Hepatic stellate cell (primary cell): ENCODE measurements at places on chromosomes 12 and 14.
A peak's percentile ranks its signal among the peaks of the same experiment; 100 is the strongest.

- no peak for DNase-seq
Observed at GRCh38 chr12:14322403-14322802, 43.1 kb upstream of the ATF7IP start.

DNA sequence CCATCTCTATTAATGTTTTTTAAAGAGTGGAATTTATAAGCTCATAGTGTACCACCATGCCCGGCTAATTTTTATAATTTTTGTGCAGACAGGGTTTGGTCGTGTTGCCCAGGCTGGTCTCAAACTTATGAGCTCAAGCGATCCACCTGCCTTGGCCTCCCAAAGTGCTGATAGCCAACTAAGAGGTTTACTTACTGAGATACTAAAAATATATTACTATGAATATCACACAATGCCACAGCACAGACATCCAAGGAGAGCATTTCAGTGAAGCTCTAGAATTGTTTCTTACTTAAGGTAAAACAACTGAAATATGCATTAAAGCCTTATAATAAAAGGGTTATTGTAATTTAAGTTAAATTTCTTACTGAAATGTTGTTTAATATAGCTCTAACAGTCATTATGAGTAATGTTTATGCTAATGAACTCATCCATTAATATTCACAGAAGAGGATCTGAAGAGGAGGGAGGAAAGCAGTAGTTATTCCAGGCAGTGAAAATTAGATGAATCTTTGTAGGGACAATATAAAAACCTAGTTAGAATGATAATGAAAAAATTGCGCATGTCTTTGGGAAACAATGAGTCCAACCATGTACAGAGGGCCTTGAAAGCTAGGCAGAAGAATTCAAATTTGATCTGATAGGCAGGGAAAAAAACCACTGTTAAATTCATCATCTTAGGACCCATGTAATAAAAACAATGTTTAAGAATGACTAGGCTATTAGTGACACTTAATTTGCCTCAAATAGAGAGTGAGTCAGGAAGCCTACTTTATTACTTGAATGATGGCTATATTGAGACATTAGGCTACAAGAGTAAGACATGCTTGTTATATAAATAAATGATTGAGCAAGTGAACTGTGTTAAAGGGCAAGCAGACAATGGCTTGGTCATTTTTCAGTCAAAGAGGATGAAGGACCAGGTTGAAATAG is 99.2 kb downstream of the SLC41A2 start:
- DNase-seq: no peak

DNA sequence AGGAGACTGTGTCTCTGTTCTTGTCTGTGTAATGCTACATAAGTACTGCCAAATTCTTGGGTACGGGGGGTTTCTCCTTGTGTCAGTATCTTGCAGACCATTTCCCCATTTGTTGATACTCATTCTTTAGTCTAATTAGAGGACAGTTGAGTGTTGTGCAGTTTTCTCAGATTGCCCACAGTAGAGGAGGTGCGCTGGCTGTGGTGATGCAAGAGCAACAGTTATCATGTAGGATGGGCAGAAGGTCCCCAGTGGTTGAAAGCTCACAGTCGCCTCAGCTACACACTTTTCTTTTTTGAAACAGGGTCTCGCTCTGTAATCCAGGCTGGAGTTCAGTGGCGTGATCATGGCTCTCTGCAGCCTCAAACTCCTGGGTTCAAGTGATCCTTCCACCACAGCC is 37.8 kb upstream of the ATP2A2 start:
- no peak for DNase-seq

- no peak for DNase-seq
Observed at GRCh38 chr14:56217380-56218045, 99.3 kb downstream of the PELI2 start.

- DNase-seq: no peak
Observed at GRCh38 chr14:77342726-77343397, 22.0 kb downstream of the GSTZ1 start.

DNA sequence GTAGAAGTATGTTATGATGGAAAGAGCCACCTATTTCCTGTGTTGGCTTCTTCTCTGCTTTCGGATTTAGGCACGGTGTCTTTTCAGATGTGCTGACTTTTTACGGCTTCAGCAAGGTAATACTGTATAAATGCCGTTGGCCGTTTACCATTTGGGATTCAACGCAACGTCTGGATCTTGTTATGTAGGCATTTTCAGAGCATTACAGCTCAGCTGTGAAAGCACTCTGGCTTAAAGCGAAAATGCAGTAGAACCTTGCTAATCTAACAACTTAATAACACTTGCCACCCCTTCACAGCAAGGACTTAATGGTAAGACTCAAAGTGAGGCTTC is 229.9 kb downstream of the EFCAB11 start:
- no peak for DNase-seq

DNA sequence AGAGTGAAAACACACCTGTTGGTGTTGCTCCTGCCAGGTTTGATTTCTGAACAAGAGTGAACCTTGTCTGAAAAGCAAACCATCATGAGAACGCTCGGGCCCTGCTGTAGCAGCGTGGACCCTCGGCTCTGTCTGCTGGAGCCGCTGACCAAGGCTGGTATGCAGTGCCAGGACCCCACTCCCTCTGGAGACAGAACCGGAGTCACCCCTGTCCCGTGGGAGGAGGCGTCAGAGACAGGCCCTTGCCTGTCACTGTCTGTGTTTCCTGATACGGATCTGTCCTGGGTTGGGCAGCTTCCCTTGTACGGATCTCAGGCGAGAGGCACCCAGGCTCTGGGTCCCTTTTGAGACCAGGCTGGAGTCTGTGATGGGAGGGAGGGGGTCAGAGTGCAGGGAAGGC is 111.6 kb downstream of the ADGRD1 start:
- DNase-seq: no peak

GRCh38 chr12:100213016-100213891 is 12.6 kb downstream of the ACTR6 start:
- no peak for DNase-seq

DNA sequence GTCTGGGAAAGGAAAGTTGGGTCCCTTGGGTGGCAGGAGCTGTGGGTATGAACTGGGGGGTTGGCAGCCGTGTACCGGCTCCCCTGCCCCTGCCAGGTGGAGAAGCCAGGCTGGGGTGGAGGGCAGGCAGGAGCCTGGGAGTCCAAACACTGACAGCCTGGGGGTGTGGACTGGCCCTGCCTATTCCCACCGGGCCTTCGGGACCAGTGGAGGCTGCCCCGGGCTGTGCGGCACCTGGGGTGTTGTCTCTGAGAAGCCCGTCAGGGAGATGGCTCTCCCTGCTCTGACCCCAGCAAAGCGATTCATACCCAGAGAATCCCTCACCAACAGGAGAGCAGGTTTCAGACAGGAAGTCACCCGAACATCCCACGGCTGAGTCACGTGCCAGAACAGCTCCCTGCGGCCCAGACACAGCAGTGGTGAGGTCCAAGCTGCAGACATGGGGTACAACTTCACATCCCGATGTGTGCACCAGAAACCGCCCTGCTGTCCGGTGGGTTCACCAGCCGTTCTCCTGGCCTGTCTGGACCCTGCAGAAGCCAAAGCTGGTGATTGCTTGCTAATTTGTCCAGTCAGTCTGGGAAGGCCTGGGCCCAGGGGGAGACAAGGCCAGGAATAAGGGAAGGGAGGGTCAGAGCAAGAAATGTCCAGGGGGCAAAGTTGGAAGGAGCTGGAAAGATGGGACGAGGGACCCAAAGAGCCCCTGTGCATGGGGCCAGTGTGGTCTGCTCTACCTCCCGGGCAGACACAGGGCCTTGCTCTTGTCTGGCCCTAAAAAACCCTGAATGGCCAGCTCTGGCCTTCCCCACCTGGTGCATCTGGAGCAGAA is 2.1 kb upstream of the GPR132 start:
- DNase-seq: peak; percentile 63

DNA sequence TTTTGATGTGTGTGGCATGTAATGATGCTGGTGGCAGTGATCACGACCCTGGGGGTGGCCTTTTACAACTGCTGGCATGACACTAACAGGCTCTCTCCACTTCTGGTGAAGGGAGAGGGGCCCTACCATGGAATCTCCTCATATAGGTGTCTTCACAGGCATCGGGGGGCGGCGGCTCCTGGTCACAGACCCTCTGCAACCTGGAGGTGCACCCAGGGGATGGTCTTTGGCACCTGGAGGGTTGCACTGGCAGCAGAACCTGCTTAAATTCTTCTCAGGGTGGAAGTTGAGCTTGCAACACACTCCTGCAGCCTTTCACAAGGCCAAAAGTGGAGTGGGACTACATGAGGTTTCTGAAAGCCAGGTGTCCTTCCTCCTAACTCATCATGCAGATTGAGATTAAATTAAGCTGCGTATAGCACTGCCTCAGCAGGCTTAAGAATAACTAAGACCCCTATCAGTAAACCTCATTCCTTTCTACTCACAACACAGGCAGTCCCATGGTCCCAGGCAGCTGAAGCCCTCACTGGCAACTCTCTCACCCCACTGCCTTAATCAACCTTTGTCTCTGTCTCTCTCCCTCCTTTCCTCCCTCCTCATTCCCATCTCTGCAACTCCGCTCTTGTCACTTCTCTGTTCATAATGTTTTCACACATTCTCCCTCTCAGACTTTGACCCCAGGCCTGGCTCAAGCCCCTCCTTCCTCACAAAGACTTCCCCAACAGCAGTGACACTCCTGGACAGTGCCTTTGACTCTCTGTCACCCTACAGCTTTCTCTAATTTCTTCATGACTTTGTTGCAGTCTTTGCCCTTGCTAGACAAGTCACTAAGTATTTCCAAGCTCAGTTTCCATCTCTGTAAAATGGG is 18.9 kb downstream of the NID2 start:
- DNase-seq: no peak

- DNase-seq: no peak
Observed at GRCh38 chr14:37620856-37621255, 25.4 kb downstream of the TTC6 start.

DNA sequence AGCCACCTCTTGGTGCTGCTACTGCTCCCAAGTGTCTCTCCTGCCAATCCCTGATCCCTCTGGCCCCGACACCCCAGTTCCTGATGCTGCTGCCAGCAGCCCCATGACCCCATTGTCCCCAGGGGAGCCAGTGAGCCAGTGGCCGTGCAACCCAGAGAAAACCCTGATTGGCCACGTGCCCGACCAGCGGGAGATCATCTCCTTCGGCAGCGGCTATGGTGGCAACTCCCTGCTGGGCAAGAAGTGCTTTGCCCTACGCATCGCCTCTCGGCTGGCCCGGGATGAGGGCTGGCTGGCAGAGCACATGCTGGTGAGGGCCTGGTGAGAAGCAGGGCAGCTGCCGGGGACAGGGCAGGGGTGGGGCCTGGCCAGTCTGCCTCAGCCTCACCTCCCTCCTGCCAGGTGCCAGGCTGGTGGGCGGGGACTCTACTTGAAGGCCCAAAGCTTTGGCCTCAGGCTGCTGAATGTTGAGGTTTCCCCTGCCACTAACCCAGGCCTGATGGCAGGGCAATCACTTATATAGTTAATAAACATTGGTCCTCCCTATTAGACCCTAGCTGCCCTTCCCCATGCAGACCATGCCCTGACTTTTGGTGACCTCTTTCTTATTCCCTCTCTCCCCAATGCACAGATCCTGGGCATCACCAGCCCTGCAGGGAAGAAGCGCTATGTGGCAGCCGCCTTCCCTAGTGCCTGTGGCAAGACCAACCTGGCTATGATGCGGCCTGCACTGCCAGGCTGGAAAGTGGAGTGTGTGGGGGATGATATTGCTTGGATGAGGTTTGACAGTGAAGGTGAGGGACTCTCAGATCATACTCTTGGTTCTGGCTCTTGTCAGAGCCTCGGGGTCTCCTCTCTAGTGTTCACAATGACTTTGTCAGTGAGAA is 5.1 kb downstream of the PCK2 start:
- DNase-seq: no peak

DNA sequence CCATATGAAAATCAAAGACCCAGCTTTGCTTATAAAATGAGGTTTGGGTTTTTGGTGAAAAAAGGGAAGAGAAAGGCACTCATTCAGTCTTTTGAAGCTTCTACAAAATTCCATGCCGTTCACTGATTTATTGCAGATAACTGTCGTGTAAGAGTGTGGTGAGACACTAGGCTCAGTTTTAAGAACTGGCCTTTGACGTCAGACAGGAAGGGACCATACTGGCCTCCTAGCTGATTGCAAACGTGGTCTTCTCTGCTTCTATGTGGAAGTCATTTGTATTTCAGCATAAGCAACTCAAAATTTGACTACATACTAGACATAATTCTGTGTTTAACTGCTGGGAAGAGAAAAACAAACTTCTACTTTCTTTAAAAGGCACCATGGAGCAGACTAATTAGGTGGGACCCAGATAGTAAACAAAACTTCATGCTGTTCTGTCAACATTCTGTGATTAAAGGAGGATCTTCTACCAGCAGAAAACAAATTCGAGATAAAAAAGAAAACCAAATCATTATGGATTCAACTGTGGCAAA is 168.7 kb downstream of the TTC7B start:
- no peak for DNase-seq

GRCh38 chr12:6765634-6766581 is at the start of gene PTMS:
Gene PTMS, plus strand, starts transcription at chr12:6766363. Its CDS starts 343 bp downstream, at chr12:6766706.
- DNase-seq: peak; percentile 83

GRCh38 chr14:103656031-103656755 is 27.2 kb downstream of the KLC1 start:
- DNase-seq: no peak

DNA sequence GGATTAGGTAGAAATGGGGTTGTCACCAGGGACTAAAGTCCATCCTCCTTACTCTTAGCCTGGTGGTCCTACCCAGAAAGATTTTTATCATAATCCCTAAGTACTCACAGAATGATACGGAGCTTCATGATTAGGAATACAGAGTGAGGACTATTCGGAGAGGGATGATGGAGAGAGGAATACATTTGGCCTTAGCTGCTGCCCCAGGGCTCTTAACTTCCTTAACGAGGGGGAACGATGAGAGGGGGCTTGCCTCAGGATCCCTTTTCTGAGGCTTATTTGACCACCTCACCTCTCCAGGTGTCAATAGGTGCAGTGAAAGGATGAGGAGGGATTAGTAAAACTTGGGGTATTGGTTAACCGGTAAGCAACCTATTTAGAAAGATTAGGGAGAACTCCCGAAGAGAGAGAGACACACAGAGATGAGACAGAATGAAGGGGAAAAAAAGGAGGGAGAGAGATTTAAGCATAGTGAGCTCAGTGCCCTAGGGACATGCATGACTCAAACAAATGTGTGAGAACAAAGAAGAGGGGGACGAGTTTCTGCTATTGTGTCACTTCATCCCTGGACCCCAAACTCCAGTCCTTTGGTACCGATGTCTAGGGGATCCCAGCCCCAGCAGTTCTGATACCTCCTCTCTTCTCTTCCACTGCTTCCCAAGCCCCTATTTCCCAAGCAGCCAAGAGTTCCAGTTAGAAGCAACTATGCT is 1.1 kb downstream of the NFE2 start:
- no peak for DNase-seq

- no peak for DNase-seq
Observed at GRCh38 chr12:12028668-12029402, 41.9 kb upstream of the BCL2L14 start.

- no peak for DNase-seq
Observed at GRCh38 chr12:101769865-101770264, 30.6 kb upstream of the SYCP3 start.

- DNase-seq: no peak
Observed at GRCh38 chr12:126290456-126290855, 1225.2 kb downstream of the AACS start.

DNA sequence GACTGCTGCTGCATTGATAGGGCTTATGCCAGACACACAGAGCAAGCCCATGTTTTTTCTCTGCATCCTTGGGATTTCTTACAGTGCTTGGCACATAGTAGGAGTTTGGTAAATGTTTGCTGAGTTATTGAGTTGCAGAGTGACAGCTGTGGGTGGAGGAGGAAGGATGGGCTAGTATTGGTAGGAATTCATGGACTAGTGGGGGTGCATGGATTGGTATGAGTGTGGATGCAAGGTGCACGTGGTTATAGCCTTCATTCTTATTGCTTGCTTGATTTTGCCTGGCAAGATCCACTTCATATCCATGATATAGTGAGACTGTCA is 11.4 kb downstream of the RGS6 start:
- no peak for DNase-seq
